ENCODE measurements at places on chromosomes 2 and 18. TPM values are rescaled to one million over a fixed set of nuclear protein-coding genes. Genes with fewer than 3 reads are reported as not detected.

GRCh38 chr18:22417496-22418188, at the start of gene CTAGE1:
Gene CTAGE1, minus strand, starts transcription at chr18:22417915. Its CDS starts 104 bp downstream, at chr18:22417811.
- DNase-seq: no peak

DNA sequence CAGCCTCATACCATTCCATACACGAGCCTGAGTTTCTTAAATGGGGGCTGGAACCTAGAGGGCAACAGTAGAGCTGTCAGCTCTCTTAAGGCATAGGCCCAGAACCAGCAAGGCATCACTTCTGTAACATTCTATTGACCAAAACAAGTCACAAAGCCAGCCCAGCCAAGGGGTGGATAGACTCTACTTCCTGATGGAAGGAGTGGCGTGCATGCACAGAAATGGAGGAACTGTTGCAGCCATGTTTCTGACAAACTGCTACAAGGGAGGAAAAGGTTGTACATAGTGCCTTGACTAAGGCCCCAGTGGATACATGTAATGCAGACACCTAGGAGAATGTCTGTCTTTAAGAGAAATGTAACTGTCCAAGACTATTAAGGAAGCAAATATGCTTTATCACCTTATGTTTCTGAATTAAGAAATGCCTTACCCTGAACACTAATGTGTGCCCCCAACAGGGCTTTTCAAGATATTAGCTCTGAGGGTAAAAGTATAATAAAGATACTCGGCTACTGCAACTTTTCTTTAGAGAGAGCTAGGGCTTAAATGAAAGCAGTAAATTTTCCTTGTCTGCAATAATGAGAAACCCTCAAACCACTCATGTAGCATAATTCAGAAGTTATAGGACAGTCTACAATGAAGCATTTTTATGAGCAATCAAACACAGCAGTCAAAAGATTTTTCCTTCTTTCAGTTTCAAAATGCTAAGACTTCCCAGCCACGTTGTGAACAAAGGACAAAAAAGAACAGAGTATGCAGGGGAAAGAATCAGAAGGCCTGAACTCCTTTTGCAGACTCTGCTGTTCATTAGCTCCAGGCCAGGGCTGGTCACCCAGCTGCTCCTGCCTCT, 35.1 kb upstream of the CDC42EP3 start:
- no peak for DNase-seq

GRCh38 chr18:60883587-60883986, 449.6 kb upstream of the CDH20 start:
- no peak for DNase-seq

GRCh38 chr2:157307021-157307420, 18.6 kb downstream of the ERMN start:
- DNase-seq: no peak

DNA sequence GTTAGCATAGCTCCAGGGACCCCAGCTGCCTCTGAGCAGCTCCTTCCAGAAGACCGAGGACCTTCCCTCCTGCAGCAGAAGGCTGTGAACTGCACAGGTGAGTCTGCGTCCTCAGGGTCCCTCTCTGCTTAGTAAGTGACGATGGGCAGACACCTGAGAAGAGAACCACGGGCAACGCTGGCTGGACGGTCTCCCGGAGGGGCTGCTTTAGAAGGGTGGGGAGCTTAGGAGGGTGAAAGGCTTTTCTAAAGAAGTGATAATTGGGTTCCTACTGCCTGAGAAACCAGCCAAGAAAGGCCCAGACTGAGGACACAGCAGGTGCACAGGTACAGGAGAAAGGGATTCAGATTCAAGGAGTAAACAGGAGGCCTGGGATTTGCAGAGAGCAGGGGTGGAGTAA, 276.6 kb upstream of the PXDN start:
- no peak for DNase-seq

DNA sequence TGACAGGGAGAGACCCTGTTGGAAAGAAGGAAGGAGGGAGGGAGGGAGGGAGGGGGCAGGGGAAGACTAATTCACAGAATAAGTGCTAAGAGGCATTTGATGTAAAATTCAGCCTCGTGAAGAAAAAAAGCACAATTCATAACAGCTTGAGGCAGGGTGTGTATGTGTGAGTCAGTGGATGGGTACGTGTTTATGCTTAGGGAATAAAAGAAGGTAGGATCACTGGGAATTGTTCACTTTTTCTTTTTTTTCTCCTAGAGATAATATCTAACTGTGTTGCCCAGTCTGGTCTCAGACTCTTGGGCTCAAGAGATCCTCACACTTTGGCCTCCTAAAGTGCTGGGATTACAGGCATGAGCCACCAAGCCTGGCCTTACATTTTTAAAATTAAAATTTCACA, 39.2 kb downstream of the WDR33 start:
- no peak for DNase-seq

GRCh38 chr2:7913974-7914373, 767.9 kb upstream of the ID2 start:
- DNase-seq: no peak

GRCh38 chr18:37519510-37520135, 46.0 kb downstream of the CELF4 start:
- DNase-seq: no peak

DNA sequence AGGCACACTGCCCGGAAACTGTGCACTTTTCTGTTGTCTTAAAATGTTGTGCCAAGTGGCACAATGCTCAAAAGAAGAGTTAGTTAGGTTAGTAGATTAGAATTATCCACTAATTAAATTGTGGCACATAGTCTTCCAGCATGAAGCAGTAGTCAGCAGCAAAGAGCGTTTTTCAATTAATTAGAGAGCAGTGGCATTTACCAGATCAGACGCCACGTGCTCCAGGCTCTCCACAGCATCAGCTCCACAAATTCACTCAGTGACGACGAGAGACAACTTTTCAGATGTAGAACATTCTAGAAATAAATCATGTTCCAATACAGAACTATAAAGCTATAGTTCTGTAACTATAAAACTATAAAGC, 16.4 kb upstream of the RTTN start:
- DNase-seq: no peak

The XIRP2 gene
- total RNA-seq: not detected

The CTLA4 gene
- total RNA-seq: 2.3 TPM

The ANKRD30BL gene
- not detected for total RNA-seq

The IL18R1 gene
- 16.6 TPM for total RNA-seq

The INPP4A gene
- total RNA-seq: 32.2 TPM

The RGPD4 gene
- total RNA-seq: not detected
